ENCODE measurements at places on chromosomes 16 and 17.

DNA sequence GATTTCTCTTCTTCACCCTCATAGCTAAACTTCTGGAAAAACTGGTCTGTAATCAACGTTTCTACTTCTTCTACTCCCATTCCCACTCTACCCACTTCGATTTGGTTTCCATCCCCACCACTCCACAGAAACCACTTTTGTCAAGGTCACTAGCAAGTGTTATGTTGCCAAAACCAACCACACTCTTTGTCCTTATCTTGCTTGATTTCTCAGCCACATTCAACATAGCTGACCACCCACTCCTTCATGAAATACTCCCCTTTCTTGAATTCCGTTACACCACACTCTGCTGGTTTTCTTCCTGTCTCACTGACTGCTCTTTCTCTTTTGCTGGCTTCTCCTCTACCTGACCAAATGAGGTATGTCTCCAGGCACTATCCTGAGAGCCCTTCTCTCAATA lies 11.9 kb downstream of the IKZF3 start:
- DNase-seq: no peak

GRCh38 chr16:7405166-7405565 lies 72.5 kb downstream of the RBFOX1 start:
- no peak for DNase-seq

DNA sequence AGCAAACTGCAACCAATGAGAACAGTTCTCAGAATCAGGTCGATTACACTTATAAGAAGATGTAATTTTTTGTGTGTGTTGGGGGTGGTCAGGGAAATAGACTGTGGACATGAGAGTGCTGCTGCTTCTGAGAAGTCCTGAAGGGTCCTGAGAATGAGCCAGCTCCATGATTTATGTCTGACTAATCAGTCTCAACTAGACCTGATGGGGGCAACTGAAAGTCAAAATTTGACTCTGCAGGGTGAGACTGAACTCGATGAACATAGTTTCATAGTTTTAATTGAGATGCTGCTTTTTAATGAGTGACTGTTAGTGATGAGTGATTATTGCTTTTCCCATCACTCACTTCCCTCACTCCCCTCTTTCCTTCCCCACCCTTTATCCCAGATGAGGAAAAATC lies 37.3 kb downstream of the SMARCE1 start:
- no peak for DNase-seq

DNA sequence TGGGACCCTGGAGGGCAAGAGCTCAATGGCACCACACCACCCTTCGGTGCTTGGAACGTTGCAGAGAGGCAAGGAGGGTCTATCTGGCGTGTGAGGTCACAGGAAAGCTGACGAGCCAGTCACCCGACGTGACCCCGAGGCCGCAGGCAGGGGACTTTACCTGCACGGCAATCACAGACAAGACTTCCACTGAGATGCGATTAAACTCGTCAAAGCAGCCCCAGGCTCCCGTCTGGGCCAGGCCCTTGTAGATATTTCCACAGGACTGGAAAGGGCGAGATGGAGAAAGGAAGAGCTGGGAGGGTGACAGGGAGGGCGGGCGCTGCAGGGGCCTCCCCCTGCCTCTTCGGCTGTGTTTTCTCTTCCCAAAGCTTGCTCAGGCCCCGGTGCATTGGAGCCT lies 78.3 kb downstream of the DNAH17 start:
- DNase-seq: no peak

DNA sequence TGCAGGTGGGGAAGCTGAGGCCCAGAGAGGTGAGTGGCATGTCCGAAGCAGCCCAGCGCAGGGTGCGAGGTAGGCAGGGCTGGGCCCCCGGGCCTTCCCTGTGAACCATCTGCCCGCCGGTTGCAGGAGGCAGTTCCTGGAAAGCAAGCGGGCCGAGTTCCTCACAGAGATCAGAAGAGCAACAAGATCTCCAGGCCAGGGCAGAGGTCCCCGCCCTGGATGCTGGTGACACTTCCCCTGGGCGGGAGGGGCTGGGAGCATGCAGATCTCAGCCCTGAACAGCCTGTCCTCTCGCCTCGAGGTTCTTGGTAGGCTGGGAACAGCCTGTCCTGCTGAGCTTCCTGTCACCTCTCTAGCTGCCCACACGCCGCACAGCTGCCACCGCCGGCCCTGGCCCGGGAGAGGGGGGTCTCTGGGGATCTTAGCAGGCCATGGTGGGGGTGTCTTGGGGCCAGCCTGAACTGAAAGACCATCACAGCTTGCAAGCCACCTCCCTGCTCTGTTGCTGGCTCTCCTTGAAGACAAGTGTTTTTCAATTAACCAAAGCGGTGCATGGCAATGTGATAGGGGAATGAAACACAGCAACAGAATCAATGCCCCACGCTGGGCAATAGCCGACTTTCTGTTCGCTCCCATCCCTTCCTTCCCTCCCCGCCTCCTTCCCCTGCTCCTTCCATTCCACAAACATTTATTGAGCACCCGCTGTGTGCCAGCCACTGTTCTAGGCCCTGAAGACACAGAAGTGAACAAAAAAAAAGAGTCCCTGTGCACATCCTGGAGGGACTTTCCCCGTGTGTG lies 31.7 kb downstream of the SOCS1 start:
- DNase-seq: peak; percentile 66

GRCh38 chr16:68227183-68227793 lies 8.6 kb downstream of the ESRP2 start:
- peak; percentile 46 for DNase-seq

DNA sequence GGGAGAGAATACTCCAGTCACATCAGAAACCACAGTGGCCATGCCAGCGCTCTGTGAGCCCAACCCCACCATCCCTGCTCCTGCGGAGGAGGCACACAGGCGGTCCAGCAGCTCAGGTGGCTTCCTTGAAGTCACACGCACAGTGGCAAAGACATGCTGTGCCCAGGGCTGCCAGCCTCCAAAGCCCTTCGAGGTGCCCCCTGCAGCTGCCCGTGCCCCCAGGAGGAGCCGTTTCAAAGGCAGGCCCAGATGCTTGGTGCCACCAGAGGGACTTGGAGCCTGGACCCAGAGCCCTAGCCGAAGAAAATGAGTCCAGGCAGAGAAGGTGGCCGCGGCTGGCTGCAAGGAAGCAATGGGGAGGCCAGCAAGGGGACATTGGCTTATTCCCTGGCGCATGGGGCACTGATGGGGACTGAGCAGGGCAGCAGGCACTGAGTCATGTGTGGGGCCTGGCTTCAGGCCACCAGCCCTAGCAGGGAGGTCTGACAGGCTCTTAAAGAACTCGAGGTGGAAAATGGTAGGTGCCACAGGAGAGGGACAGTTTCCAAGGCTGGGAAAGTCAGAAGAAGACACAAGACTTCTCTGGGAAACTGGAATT lies 17.2 kb upstream of the CACNG1 start:
- no peak for DNase-seq

GRCh38 chr17:46789610-46790009 lies 28.9 kb downstream of the WNT3 start:
- no peak for DNase-seq

GRCh38 chr17:22268214-22268911 lies 576.0 kb downstream of the KCNJ18 start:
- no peak for DNase-seq

DNA sequence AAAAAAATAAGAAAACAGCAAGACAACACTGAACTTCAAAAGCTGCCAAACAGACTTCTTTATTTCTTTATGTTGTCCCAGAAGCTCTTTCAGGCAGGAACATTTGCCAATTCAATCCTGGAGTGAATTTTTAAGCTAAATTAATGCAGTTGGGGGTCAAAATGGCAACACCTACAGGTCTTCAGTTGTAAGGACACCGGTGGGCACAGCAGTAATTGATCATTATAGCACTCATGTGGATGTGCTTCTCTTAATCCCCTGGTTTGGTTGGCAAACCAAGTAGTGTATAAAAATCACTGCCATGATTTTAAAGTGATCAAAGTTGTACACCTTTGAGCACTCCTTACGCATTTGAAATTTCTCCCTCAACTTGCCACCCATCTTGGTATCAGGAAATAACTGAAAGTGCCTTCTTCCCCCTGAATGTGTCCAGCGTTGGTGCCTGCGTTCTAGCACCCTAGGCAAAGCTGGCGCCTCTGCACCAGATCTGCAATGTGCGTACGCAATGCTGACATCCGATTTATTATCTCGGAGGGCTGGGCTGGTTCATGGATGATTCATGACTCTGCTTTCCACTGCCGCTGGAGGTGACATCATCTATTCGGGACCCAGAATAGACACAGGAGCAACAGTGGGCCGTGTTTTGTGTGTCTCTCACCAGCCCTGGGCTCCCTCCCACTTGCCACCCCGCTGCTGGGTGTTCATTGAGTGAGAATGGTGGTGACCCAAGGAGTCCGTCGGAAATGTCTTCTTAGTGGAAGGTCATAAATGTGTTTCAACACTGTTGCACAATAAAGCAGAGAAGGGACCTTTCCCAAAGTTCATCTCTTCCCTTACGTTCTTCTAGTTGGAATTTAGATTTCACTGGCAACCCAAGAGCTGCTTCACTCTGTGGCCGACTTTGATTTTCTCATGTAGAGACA lies 203.4 kb downstream of the CCDC182 start:
- no peak for DNase-seq

- DNase-seq: no peak
Observed at GRCh38 chr17:40812639-40813038, 9.8 kb downstream of the KRT10 start.

DNA sequence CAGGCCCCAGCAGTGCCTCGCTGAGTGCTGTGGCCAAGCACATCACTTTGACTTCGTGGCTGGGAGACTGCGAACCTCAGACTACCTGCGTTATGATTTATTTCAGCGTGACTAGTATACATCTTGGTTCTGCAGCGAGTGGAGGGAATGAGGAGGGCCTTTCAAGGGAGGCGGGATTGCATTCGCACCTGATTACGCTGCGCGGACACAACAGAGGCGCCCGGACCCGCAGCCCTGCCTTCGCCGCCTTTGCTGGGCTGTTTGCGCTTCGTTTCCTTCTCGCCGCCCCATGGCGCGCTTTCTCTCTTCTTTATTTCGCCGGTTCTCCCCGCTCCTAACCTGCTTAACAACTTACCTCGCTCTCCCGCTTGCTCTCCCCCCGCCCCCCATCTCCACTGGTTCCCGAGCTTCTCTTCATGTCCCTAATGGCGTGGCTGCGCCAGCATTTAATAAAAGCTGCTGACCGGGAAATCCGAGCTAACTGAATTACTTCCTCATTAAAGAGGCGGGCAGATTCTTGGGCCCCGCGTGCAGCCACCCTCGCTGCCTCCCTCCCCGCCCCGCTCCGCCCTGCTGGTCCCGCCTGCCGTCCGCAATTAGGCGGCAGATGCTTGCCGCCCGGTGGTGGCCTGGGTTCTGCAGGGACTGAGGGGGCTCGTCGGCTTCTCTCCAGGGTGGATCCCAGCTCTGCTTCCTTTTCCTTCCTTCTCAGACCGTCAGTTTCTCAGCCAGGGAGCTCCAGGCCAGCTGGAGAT lies 257.6 kb upstream of the SDK2 start:
- DNase-seq: peak; percentile 25

DNA sequence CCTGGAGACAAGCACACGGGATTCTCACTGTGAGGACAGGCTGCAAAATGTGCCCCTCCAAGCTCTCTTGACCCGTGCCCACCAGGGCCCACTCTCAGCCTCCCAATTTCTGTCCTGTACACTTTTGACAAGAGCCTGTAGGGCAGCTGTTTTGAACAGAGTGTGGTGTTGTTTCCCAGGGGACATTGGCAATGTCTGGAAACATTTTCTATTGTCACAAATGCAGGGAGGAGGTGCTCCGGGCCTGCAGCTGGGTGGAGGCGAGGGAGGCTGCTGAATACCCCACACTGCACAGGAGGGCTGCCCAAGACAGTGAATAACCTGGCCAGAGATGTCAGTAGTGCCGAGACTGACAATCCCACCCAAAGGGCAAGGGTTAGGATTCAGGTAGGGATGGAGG lies 10.5 kb downstream of the CEP295NL start:
- DNase-seq: no peak

DNA sequence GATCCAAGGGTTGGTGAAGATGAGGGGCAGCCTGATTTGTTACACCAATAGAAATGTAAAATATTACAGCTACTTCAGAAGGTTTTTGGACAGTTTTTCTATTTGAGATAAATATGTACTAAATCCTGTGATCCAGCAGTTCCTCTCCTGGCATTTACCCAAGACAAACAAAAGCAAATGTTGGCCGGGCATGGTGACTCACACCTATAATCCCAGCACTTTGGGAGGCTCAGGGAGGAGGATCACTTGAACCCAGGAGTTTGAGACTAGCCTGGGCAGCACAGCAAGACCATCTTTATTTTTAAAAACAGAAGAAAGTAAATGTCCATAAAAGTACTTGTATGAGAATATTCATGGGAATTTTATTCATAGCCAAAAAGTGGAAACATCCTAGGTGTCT lies 64.8 kb upstream of the MRC2 start:
- no peak for DNase-seq

GRCh38 chr17:48626245-48627117 lies at the start of gene HOXB9:
Gene HOXB9 (minus strand): TSS chr17:48626358. CDS start chr17:48626269, 89 bp downstream.
- DNase-seq: peak; percentile 45

DNA sequence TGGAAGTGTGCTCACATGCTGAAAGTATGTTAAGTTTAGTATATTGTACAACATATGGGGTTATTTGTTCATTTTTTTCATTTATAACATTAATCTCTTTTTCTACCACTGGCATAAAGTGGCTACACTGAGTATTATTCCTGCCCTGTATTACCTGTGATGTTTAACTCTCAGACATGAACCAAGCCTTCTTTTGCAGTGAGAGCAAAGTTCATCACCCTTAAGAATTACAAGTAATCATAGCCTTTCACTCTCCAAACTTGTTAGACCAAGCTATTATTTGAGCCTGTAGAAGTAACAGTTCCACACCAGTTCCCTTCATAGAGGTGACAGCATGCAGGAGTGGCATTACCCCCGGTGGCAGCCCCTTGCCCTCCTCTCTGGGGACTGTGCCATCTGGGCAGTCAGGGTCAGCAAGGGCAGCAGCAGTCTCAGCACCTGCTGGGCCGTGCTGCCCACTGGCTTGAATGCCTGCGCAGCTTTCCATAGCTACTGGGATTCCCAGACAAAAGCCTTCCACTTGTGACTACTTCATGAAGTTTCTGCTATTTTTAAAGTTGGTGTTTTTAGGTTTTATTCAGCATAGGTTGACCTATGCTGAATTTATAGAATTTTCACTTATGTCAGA lies 71.3 kb downstream of the TMC6 start:
- no peak for DNase-seq

DNA sequence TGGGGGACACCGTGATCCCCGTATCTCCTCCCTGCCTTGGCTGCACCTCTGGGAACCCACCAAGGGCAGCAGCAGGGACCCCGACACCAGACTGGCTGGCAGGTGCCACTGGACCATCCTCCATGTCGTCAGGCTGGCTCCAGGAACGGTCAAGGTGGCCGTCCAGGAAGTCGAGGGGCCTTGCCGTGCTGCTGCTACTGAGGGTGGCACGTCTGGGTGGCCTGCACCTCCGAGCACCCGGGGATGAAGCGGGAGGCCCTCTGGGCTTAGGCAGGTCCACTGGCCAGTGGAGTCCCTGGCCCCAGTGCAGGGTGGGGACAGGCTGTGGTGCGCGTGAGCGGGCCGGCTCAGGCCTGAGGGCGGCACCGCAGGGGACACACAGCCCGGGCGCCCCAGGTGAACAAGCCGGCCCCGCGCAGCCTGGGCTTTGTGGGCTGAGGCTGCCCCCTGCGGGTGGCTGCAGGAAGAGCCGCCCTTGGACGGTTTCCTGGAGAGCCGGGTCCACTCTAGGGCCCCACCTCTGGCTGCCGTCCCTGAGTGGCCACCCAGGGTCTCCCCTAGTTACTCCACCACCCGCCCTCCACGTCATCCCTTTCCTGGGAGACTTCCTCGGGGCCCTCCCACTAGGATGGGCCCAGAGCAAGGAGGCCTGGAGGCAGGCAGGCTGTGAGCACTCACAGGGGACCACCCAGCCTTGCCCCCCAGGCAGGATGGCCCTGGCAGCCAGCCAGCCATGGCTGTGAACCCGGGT lies 42.8 kb upstream of the ZC3H18 start:
- DNase-seq: peak; percentile 71
